ENCODE measurements at places on chromosomes 7 and 10.

DNA sequence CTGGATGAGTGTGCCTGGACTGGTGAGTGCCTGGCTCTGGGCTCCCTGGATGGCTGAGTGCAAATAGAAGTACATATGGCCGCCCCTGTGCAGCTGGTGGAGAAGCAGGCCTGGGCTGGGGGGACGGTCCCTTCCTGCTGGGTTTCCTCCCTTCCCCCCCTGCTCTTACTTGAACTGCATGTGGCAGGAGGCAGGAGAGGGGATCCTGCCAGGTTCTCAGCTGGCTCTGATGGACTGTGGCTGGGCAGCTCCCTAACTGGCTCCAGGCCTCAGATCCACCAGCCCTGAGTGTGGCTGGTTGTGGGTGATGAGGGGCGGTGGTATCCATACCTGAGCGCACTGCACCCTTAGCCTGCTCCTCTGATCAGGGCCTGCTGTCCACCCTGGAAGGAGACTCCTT is 26.9 kb downstream of the ADCY1 start:
- DNase-seq = no peak

DNA sequence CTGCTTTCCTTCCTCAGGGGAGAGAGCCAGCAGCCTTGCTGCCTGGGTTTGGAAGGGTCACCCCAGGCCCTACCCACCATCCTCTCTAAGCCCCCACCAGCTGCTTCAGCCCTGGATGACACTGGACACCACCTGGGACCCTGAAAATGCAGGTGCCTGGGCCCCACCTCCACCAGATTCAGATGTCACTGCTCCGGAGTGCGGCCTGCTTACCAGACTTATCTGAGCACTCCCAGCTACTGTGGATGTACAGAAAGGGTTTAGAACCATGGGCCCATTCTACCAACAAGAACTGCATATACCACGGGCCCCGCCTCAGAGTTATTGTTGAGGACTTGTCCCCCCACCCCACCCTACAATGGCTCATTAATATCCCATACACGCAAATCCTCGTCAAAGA is 172.3 kb downstream of the PTPRN2 start:
- DNase-seq = no peak

GRCh38 chr10:16915300-16915699 is 98.1 kb upstream of the RSU1 start:
- no peak for DNase-seq

DNA sequence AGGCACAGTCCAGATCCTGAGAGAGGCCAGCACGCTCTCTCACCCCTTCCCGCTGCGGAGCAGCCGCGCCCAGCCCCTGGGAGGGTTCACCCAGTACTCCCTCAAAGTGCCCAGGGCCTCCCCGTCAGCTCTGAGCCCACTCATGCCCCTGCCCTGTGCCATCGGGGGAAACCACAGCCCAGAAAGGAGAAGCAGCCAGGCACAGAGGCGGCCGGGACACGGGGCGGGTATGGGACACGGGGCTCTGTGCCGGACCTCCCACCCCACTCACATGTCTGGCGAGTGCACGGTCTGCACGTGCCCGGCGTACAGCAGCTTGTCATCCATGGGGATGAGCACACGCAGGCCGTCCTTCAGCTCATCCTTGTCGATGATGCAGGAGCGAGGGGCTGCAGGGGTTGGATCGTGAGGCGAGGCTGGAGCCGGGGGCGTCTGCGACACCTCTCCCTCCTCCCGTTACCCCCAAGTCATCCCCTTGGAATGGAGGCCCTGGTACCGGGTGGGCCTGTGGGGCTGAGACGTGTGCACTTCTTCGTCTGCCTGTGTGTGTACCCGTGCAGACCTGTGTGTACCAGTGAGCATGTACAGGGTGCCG is 38.2 kb downstream of the SLC29A4 start:
- no peak for DNase-seq

GRCh38 chr10:13915710-13916109 is 328.9 kb downstream of the PRPF18 start:
- DNase-seq = no peak

- DNase-seq = no peak
These were observed 225.3 kb downstream of the PTEN start for GRCh38 chr10:88088441-88089340.

- DNase-seq = no peak
These were observed 15.6 kb upstream of the RFC2 start for GRCh38 chr7:74269757-74270277.

DNA sequence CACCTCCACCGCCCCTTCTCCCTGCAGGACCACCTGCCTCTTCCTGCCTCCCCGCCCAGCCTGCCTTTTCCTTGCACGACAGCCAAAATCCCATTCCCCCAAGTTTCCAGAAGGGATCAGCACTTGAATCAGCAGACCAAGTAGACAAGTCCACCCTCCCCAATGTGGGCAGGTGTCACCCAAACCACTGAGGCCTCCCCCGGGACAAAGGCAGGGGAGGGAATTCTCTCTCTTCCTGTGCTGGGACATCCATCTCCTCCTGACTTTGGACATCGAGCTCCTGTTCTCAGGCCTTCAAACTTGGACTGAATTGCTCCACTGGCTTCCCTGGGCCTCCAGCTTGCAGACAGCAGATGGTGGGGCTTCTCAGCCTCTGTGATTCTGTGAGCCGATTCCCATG is 21.6 kb upstream of the PSMG3 start:
- no peak for DNase-seq

- no peak for DNase-seq
These were observed 480.0 kb downstream of the LRMDA start for GRCh38 chr10:75911426-75911825.

GRCh38 chr7:79414910-79415309 is 38.6 kb downstream of the MAGI2 start:
- no peak for DNase-seq

DNA sequence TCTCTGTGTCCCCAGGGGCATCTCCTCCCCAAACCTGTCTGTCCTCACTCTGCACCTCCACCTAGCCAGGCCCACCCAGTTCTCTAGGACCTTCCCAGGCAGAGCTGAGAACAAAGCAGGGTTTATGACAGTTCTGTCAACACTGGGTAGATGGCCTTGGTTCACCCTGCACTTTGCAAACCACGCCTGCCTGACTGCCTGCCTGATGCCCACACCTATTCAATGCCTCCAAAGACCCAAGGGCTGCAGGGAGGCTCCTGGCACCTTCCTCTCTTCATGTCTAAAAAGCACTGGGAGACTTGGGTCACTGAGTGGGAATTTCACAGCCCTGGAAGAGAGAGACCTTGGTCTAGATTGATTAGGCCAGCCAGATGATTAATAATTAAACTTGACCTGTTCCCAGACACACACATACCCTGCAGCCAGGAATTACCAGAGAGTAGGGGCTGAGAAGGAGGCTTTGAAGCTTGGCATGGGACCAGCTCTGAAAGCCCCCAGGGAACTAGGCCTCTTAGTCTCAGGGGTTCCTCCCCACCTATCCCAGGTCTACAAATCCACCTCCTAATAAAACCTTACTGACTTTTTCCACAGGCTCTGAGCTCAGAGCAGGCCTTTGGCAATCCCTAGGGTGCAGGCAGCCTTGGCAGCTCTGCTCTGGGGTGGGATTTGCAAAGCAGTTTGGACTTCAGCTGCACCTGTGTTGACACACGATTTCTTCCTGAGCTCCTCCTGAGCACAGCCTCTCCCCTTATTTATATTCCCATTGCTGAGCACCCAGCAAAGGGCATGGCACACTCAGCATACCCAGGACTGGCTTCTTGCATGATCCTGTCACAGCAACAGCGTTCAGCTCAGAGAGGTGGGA is 25.7 kb upstream of the PDCD4 start:
- DNase-seq = no peak

GRCh38 chr7:121561717-121562116 is 165.6 kb upstream of the FAM3C start:
- DNase-seq = no peak

DNA sequence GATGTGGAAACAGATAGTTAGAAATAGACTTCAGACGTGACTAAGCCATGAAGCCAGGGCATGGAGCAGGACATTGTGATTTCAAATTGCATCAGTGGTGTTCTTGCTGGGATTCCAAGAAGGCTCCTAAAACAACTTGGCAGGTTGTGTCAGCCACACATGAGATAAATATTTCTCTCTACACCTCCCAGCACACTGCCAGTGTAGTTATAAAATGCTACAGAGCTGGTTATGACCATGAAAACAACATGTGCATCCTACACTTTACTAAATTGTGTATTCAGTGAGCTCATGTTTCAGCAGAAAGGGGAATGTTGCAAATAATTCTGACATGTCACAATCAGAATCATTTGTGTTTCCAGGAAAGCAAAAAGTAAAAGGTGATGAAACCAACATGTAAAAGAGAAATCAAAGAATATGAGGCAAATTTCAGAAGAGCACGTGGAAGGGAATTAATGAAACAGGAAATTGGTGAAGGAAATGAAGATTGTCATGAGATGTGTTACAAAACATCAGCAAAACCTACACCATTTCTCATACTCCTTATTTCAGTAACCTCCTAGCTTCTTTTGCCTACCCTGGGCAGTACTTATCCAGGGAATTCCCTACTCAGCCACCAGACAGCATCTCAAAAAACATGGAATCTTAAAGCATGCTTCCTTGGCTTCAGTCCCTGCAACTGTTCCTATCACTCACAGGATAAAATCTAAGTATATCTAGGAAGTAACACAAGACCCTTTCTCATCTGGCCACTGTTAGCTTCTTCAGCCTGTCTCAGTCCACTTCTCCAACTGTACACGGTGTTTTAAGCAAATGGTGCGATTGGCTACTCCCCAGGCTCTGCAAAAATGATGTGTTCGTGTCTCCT is 5.8 kb upstream of the CYP3A7 start:
- no peak for DNase-seq

DNA sequence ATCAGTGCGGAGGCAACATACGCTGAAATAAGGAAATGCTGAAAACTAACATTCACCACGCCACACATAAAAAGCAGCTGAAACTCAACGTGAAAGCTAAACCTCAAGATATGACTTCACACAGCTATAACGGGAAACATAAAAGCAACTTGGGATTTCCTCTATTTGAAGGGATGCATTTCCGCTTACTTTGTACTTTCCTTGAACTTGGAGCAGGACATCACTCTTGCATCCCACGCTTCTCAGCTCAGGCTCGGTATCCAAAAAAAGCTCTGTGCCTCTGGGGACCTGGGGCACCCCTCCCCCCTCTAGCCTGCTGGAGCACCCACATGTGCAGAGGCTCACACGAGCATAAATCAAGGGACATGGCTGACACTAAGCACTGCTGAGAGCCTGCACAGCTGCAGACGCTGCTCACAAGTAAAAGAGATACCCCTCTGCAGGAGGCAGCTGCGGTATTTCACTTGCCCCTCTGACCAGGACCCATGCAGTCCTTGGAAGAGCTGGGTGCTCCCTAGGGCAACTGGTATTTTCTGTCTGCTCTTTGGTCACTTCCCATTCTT is 34.2 kb downstream of the PARD3 start:
- DNase-seq = no peak

GRCh38 chr10:75048669-75049098 is 62.8 kb upstream of the SAMD8 start:
- DNase-seq = no peak

DNA sequence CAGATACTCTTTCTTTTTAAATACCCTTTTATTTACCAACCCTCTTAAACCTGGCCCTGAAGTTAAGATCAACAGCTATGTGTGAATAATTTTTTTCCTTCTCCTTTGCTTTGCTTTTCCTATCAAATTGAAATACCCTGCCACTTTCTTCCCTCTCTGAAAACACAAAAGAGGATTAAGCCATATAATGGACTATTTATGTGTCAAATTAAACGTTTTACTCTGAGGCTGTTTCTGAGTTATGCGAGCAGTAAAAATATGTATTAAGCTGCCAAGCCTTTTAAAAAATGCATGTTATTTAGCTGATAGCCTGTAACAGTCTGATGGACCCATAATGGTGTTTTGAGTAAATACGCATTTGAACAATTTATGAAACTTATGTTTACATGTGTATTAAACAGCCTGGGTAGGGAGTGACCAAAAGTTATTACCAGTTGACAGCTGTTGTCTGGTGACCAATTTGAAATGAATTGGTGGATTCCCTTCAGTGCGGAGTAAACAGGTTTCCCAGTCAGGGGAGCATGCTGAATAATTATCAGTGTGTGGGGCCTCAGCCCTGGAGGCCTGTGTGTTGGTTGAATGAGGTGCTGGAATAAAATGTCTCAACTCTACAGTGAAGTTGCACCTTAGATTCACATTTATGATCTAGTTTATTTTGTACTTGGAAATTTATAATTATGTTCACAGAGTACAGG is 89.6 kb downstream of the AUTS2 start:
- no peak for DNase-seq

DNA sequence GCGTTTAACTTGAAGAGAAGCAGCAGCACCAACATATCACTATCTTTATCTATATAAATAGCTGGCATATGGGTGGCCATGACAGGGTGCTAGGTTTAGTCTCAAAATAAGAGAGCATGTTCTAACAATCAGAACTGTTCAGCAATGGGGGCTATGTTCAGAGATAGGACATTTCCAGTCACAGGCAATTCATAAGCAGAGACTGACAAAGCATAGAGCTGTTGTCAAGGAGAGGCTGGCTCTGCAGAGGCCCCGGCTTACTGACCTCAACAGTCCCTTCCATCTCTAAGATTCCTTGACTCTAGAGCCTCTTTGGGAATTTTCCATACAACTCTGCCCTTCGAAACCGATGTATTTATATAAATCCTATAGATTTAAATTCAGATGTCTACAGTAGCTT is 17.2 kb downstream of the ANK3 start:
- DNase-seq = no peak

- peak; percentile 20 for DNase-seq
These were observed 110.7 kb downstream of the ZNF467 start for GRCh38 chr7:149662591-149663095.

- no peak for DNase-seq
These were observed 60.9 kb downstream of the MRPL32 start for GRCh38 chr7:42993038-42993437.

GRCh38 chr7:142001163-142001874 is 5.6 kb downstream of the MGAM start:
- DNase-seq = no peak
